ENCODE measurements at places on chromosomes 1 and 21.

- no peak for DNase-seq
Measured at GRCh38 chr1:20685741-20686140, 24.6 kb upstream of the DDOST start.

DNA sequence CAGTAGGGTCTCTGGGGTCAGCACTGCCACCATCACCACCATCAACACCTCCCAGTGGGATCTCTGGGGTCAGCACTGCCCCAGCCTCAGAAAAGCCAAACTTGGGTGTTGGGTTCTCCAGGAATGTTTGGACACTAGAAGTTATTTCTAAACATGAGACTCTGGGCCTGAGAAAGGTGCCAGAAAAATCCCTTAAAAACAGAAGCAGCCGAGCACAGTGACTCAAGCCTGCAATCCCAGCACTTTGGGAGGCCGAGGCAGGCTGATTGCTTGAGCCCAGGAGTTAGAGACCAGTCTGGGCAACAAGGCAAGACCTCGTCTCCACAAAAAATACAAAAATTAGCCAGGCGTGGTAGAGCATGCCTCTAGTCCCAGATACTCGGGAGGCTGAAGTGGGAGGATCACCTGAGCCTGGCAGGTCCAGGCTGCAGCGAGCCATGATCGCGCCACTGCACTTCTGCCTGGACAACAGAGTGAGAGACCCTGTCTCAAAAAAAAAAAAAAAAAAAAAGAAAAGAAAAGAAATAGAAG, 470 bp downstream of the PTAFR start:
- no peak for DNase-seq

- no peak for DNase-seq
Measured at GRCh38 chr1:94542088-94542870, 720 bp upstream of the F3 start.

DNA sequence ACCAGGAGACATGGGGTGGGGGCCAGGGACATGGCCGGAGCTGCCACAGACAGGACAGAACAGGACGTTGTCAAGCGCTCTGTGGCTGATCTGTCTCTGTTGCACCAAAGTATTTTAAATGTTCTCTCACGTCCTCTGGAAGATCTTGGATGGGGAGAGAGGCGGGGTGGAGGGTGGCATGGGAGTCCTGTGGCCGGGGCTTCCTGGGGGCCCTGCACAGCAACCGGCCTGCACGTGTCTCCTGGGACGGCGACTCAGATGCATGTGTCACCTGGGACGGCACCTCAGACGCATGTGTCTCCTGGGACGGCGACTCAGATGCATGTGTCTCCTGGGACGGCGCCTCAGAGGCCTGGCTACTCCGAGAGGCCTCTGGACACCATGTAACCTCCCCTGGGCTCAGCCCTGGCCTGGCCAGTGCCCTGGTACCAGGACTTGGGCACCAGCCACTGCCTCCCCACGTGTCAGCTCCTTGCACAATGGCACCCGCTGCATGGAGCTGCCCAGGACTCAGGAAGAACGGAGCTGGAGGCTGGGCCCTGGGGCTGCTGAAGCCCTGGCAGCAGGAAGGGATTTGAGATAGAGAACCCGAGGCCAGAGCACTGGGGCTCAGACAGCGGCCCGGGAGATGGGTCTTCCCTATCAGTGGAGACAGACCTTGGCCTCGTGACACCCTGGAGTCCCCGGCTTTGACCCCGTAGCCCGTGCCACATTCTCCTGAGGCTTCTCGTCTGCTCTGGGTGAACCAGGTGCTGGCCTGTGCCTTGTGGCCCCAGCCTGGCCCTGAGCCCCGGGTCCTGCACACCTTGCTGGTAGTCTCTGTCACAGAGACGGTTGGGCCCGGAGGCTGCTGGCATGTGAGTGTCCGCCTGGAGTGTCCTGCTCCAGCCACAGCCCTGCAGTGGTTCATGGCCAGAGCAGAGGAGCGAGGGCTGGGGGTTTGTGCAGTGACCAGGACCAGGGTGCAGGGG, 14.7 kb upstream of the SLC19A1 start:
- DNase-seq: no peak

GRCh38 chr21:33959680-33960079, 44.1 kb upstream of the ATP5PO start:
- DNase-seq: no peak

- DNase-seq: no peak
Measured at GRCh38 chr1:61273861-61274260, 191.5 kb downstream of the NFIA start.

DNA sequence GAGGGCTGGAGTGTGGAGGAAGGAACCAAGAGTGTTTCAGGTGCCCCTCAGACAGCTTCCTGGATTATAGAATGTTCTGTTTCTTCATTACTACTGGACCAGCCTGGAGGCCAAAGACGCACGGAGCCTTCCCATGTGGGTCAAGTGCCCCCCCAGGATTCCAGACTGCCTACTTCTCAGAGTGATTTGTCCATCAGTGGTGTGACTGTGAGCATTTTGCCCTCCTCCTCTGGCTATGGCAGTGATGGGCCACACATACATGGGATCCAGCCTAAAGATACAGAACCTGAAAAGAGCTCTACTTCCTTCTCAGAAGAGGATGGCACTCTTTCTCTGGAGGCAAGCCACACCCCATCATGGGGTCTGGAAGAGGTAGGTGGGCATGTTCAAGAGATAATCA, 64.9 kb downstream of the MACF1 start:
- DNase-seq: no peak

GRCh38 chr1:33727310-33727709, 136.6 kb upstream of the HMGB4 start:
- DNase-seq: no peak

- no peak for DNase-seq
Measured at GRCh38 chr1:6249739-6250689, 6.0 kb downstream of the HES3 start.

GRCh38 chr1:211531194-211532087, 39.5 kb upstream of the RD3 start:
- no peak for DNase-seq

DNA sequence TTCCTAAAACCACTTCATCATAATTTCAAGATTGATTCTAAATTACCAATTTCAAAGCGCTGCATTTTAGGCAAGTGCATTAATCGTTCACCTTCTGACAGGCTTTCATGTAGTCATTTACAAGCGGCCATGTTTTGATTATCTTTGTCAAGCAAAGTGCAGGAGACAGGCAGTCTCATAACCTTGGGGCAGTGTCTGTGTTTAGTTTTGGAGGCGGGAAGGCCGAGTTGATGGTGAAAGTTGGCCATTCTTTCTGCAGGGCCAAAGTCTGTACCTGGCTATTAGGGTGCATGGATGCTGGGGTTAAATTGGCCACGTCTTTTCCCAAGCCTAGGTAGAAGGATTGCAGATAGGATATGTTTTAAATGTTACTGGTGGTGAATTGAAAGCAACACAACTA, 2.9 kb downstream of the AGPAT3 start:
- DNase-seq: no peak

- DNase-seq: no peak
Measured at GRCh38 chr1:115428676-115429075, 90.6 kb upstream of the NGF start.

DNA sequence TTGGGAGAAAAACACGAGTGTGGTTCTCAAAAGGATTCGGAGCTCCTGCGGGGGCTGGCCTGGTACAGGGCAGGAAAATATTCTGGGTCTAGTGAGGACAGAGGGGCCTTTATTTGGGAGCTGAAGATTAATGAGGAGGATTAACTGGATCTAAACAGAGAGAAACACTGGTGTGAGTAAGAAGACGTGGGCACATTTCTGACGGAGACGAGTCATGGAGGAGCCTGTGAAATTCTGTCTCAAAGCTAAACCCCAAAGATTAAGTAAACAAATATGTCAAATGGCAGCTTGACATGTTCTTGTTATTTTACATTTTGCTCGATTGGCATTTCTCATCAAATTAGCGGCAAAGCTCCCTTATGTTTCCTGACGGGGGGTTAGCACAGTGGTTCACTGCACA, 12.8 kb downstream of the PROK1 start:
- DNase-seq: no peak

DNA sequence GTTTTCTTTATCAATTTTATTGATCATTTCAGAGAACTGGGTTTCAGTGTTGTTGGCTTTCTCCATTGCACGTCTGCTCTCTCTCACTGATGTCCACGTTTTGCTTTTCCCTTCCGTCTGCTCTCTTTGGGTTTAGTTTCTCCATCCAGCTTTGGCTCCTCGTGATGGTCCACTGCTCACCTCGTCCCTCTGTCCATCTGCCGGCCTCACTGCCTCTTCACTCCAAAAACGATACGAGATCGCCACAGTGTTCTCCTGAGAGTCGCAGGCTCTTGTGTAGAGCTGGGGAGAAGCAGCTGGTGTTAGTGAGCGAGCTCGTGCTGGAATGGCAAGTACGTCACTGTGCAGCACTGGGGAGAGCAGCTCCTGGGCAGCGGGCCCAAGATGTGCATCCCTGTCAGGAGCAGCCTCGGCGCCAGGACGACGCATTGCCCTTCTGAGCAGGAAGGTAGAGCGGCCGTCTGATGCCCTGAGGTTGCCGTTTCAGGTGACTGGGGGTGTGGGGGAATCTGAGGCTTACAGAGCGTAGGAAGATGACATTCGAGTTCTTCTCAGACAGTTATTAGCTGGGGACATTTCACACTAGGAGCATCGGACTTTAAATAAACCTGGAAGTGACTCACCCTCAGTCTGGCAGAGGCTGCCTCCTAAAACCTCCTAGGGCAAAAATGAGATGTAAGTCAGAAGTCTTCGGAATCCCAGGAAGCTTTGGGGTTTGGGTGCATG, 31.4 kb upstream of the PCBP3 start:
- no peak for DNase-seq

DNA sequence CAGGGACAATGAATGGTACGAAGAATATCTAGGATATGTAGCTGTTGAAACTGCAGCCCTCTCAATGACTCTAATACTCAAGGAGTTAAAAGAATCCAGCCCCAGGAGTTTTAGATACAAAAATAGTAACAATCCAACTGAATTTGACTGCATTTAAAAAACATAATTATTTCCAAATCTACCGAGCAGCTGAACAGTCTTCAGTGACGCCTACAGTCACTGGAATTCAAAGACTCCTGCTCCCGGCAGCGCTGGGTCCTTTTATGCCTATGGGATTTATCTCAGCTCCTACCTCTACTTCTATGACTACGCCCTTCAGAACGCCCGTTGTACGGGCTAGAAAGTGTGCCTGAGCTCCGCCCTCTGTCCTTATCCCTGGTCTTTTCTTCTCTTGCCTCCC, 55.7 kb downstream of the WARS2 start:
- DNase-seq: no peak

DNA sequence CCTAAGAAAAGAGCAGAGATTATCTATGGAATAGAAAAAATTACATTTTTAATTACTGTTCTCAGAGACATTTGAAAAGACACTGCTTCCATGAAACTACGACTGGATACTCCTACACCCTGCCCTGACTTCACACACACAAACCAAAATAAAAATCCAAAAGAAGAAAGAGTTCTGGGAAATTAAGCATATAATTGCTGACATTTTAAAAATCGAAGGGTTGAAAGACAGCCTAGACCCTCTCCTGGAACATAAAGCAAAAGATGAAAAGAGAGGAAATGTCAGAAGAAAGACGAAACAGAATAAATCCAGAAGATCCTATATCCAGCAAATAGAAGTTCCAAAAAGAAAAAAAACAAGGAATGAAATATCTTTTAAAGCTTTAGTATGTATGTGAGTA, 32.8 kb upstream of the EEIG2 start:
- no peak for DNase-seq

DNA sequence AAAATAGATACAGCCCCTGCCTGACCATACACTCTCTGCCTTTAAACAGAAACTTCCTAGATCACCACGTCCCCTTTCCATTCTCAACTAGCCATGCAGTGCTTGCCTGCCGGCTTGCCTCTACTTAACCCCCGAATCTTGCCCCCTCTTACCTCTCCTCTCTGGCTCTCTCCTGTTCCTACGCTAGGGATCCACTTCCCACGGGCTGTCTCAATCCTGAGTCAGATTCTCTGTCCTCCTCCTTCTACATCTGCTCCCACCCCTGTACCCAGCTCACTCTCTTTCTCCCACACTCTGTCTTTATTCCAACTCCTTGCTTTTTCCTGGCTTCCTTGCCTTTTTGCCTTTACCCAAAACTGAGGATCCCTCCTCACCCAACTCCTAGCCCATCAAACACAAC, 29.3 kb downstream of the ATF3 start:
- DNase-seq: no peak

- no peak for DNase-seq
Measured at GRCh38 chr1:61491497-61491896, 233.4 kb downstream of the TM2D1 start.

DNA sequence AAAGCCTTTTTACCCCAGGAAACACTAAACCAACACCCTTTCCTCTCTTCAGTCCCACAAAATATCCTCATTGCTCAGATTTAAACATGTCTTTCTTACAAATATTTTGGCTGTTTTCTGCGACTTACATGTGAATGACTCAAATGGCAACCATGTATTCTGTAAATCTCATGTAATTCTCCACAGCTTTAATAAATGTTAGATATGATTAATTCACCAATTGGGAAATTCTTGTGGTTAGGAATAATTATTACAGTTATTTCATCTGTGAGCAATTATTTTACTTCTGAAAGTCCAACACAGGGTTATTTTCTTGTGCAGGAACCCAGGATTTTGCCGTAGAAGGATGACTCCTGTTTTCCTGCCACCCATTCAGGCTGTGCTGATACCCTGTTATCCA, 431.5 kb downstream of the LMO4 start:
- DNase-seq: no peak

GRCh38 chr1:27350663-27351540, 9.1 kb downstream of the SYTL1 start:
- no peak for DNase-seq

DNA sequence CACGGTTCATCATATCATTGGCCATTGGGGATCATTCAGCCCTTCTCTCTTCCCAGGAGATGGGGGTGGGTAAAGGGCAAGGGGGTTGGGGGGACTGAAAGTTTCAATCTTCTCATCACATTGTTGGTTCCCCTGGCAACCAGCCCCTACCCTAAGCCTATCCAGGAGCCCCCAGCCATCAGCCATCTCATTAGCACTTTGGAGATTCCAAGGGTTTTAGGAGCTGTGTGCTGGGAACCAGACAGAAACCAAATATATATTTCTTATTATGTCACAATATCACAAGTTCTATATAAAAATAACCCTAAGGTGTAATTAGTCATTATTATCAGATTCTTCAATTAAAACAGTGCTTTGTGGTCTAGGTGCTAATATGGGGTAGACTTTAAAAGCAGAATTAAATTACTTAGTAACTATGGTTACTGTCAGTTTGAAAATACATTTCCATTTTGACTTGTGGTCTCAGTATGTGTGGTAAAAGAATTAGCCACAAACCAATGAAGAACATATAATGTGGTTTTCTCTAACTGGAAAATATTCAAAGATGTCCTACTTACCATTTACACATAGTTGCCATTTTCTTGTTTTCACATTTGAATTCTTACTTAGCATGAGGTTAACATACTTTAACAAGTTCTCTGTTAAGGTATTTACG, 28.1 kb downstream of the IL23R start:
- no peak for DNase-seq

GRCh38 chr21:33434770-33435360, 31.7 kb downstream of the IFNGR2 start:
- DNase-seq: peak; percentile 15
